ENCODE measurements at places on chromosomes 12 and 14.
A peak's percentile ranks its signal among the peaks of the same experiment; 100 is the strongest.

- DNase-seq, result no peak
These were observed 15.7 kb downstream of the ACTR6 start for GRCh38 chr12:100216337-100216736.

- no peak for DNase-seq
These were observed 479.7 kb upstream of the TBX3 start for GRCh38 chr12:115163710-115164109.

DNA sequence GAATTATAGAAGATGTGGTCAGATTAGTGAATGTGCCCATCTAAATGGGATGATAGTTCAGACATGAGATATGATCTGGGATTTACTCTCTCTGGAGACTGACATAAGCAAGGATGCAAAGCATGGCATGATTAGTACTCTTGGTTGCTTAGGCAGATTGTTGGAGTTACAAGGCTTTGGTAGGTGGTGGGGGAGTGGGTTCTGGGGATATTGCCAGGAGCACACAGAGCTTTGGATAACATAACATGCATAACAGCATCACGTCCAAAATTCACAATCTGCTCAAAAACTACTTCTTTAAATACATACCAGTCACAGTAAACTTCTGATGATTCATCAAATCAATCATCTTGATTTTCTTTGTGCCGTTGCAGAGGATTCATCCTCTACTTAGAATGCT, 287.4 kb downstream of the ACSS3 start:
- DNase-seq, result no peak

DNA sequence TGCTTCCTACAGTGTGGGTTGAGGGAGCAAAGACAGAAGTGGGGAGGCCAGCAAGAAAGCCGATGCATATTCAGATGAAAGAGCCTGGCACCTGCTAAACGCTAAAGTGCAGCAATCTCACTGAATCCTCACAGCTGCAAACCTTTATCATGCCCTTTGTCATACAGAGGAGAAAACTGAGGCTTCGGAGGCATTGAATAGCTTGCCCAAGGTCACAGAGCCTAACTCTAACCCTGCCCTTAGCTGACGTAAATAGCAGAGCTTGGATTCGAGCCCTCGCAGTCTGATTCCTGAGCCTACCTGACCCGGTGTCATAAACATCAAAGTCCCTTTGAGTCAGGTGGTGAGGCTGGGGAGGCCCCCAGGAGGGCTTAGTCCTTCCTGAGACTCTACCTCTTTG, 54.9 kb downstream of the CMKLR1 start:
- no peak for DNase-seq

GRCh38 chr14:60665177-60665550, 15.9 kb upstream of the SIX1 start:
- no peak for DNase-seq

GRCh38 chr14:54719406-54719805, 152.5 kb downstream of the SAMD4A start:
- no peak for DNase-seq

- no peak for DNase-seq
These were observed 116.4 kb upstream of the LRFN5 start for GRCh38 chr14:41490323-41490722.

DNA sequence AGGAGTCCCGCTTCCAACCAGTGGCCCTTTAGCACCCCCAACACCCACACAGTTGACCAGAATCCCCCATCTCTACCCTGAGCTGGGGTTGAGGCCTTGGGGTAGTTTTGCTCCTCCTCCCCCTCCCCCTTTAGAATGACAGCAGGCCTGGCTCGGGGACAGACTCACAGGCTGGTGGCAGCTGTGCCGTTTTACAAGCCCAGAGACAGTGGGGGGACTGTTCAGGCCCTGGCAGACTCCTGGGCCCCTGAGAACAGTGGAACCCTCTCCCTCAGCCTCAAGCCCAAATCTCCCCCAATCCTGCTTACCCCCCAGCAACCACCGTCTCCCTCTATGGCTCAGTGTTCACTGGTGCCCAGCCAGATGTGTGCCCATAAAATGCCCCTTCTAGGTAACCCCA, 10.1 kb downstream of the TMEM119 start:
- DNase-seq, result no peak

DNA sequence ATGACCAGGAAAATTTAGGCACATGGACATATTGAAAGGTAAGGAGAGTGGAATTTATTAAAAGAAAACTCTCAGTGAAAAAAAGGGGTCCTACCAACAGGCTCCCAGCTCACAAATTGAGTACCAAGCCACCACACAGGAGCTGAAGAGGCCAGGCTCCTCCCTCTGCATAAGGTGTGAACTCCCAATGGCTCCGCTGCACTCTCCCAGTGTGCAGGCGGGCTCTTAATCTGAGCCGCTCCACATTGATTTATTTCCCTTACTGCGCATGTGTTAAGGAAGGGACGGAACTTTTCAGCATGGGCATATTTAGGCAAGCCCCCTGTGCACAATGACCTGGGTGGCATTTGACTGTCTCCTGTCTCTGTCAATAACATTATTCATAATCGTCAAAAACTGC, 68.6 kb upstream of the PLEKHG7 start:
- no peak for DNase-seq

- DNase-seq, result peak; percentile 23
These were observed 69.6 kb downstream of the NT5DC3 start for GRCh38 chr12:103771466-103771865.

- DNase-seq, result no peak
These were observed 24.0 kb downstream of the FAM222A start for GRCh38 chr12:109737631-109738030.
